ENCODE measurements at places on chromosomes 2 and 18.
A peak's percentile ranks its signal among the peaks of the same experiment; 100 is the strongest.

DNA sequence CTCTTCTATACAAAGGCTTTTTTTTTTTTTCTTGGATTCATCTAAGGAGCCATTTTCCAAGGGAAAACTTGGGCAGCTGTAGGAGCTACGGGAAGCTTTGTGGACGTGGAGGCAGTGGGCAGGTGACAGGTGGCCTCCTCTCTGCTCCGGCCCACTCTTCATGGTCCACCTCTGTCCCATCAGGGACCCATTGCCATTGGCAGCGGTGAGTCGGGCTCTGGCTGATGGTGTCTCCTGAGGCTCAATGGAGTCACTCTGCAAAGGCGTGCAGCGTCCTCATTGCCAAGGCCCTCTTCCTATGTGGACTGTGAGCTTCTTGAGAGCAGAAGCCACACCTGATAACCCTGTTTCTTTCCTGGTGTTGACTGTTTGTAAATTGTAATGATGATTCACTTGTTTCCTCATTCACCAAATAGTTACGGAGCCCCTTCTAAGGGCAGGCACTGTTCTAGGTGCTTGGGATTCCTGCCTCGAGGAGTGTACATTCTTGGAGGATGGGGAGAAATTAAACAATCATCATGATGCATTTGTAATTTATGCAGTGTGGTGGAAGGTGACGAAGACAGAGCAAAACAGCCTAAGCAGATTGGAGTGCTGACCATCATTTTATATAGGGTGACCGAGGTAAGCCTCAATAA lies 240.3 kb upstream of the HS6ST1 start:
- no peak for DNase-seq

DNA sequence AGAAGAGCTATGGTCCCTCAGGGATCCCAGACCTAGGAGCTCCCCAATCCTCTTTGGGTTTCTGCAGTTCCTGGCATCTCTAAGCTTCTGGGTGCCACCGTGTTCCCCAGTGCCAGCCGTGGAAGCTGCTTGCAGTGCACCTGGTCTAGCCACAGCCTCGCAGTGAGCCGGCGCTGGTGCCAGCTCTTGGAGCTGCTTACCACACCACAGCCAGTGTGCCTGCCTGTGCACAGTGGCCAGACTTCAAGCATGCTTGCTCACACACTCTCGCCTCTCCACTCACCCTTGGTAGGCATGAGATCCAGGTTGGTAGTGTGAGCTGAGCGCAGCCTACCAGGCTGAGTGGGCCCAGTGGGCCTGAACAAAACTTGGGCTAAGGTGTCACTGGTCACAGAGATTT lies 971.9 kb downstream of the DCDC2C start:
- no peak for DNase-seq

GRCh38 chr2:239129147-239129920 lies 271.5 kb downstream of the HDAC4 start:
- no peak for DNase-seq

DNA sequence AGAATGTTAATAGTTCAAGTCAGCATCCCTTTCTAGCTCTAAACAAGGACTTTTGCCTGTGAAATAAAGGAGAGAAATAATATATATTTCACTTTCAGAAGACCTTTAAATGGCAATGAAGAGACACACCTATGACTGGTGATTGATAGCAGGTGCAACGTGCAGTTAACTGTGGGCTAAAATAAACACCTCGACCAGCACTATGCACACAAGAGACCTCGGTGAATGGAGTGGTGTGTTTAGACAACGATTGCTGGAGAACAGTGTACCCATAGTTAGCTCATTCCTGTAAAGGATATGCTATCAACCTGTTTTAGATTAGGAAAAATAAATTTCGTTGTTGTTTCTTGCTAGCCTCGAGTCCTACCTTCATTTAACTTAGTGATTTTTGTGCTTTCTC lies 143.4 kb downstream of the NR4A2 start:
- DNase-seq: peak; percentile 63

- DNase-seq: no peak
These were observed 483.0 kb upstream of the FSIP2 start for GRCh38 chr2:185255566-185255965.

DNA sequence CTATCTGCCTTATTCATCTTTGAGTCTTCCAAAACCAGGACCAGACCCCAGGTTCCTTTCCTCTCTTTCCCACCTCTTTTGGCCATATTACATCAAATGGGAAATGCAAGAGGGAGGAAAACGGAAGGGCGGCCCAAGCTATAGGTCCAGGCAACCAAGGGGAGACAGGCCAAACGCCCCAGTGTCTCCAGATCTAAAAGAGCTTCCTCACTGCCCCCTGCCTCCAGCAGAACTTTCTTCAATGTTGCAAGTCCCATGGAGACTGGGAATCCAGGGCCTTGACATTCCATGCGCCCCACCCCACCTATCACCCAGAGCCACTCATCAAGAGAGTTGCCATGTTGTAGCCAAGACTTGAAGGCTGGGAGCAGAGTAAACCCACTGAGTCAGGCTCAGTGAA lies 15.4 kb downstream of the TNS1 start:
- no peak for DNase-seq

- DNase-seq: no peak
These were observed 16.1 kb upstream of the DPP4 start for GRCh38 chr2:162090109-162090508.

DNA sequence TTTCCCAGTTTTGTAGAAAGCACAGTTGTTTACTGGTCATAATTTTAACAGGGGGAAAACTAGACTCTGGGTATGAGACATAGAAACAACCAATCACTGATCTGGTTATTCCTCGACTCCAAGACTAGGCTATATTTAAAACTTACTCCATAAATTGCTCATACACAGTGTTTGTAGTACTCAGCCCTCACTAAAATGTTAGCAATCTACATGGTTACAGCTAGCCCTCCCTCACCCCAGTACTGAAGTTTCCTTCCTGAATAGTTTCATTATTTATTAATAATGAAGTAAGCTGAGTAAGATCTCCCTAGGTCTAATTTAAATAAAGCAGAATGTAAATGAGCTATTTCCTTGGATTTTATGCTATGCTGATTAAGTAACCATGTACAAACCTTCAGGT lies 275.1 kb downstream of the CDH20 start:
- DNase-seq: no peak

DNA sequence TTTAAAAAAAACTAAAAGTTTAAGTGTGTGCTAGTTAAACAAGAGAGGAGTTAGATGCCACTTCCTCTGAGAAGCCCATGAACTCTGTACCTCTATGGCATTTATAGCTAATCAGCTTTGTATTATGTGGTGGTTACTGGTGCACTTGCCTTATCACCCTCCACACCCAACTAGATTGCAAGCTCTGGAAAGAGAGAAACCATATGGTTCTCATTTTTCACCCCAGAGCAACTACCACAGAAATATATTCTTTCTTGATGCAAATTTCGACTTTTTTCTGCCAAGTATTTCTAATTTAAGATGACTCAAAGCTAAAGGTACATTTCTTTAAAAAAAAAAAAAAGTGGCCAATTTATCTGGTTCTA lies 24.2 kb downstream of the RAPH1 start:
- DNase-seq: no peak

GRCh38 chr2:111100087-111100764 lies 20.5 kb upstream of the BCL2L11 start:
- peak; percentile 4 for DNase-seq

DNA sequence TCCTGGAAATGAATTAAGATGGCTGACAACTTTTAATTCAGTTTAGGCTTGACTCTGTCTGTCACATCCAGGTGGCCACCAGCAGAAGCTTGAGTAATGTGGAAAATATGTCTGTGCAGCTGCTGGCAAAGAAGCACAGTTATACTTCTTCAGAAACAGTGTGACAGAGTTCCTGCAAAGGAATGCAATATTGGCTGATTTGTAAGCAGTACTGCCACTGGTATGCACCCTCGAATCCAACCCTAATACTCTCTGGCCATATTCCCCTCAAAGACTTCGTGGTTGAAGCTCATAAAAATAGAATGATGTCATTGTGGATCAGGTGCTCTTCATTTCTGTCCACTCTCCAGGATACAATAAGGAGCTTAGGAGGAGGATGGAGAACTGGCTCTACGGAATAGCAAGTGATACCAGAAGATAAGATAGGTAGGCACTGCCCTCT lies 86.2 kb downstream of the METTL8 start:
- no peak for DNase-seq

GRCh38 chr2:46655551-46656436 lies 176.4 kb downstream of the TMEM247 start:
- no peak for DNase-seq

DNA sequence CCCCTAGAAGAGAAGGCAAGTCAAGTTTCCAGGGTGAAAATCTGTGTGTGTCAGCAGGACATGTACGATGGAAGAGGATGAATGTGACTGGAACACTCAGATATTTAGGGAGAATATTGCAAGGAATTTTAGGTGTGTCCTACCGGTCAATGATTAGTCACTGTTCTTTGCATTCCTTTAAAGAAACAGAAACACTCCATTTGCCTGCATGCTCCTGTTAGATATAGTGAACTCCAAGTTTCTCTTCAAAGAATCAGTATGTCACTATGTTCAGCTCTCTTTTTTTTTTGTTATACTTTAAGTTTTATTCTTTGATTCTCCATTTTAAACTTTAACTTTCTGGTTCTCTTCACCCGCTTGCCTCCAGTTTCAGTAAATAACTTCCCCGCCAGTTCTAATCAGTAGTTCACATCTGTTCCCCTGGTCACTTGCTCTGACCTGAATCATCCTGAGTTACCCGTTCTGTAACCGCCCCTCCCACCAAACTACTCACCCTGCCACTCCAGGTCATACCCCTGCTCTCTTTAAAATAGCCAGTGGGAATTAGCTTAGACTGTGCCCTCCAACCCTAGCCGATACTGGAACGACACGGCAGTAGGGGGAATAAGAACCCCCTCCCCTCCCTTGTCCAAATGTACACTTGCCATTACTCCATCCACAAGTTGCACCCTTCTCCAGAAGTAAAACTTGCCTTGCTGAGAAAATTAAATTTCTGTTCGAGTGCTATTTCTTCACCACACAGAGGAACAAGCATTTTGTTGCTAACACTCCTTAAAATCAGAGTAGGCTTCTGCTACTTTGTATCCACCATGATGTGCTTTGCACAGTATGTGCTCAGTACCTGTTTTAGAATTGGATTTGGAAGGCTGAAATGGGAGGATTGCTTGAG lies 268.4 kb downstream of the METTL4 start:
- DNase-seq: no peak

Measured in COR-L47 (cell line).